Anterior cingulate cortex (tissue), 58 donors: ENCODE measurements at places on chromosomes 2 and 18.

DNA sequence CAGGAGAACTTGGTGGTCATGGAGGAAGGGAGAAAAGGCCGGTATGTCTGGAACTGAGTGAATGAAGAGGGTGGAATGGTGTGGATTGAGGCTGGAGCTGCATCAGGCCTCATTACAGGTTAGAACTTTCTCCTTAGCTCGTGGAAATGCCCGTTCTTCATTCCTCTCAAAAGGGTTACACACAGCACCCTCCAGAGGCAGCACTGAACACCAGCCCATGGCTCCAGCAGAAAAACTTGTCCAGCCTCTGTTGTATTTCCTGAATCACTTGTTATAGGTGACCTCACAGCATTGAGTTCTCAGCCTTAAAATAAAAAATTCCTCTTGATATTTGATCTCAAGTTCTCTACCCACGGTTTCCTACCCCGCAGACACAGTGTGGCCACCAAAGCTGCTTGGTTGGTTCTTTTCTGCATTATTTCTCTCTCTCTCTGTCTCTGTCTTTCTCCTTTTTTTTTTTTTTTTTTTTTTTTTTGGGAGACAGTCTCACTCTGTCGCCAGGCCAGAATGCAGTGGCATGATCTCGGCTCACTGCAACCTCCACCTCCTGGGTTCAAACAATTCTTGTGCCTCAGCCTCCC lies 89.6 kb downstream of the ITGB1BP1 start:
- no peak for DNase-seq

- DNase-seq: no peak
Measured at GRCh38 chr2:142291969-142292368, 161.2 kb upstream of the LRP1B start.

DNA sequence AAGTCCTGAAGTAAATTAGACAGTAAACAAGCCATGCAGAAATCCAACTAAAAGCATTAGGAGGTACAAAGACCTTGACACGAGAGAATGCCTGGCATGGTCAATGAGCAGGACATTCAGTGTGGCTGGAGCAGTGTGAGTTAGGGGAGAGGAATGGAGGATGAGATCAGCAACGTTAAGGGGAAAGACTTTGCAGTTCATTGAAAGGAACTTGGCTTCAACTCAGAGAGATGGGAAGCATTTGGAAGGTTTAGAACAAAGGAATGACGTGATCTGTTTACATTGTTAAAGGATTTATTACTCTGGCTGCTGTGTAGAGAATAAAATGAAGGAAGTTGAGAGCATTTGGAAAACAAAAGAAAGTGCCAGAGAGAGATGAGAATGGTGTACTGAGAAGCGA lies 621.3 kb downstream of the XIRP2 start:
- no peak for DNase-seq

DNA sequence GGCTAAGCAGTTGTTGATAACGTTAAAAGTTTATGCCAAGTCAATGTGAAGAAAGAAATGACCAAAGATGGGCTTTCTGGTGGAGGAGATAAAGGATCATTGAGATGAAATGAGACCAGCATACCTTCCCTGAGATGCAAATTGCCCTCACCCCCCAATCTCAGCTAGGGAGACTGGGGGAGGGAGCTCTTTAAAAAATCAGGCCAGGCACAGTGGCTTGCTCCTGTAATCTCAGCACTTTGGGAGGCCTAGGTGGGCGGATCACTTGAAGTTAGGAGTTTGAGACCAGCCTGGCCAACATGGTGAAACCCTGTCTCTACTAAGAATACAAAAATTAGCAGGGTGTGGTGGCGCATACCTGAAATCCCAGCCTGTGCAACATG lies 30.9 kb upstream of the KCMF1 start:
- DNase-seq: no peak

- DNase-seq: no peak
Measured at GRCh38 chr2:61906186-61906470, 654 bp downstream of the COMMD1 start.

DNA sequence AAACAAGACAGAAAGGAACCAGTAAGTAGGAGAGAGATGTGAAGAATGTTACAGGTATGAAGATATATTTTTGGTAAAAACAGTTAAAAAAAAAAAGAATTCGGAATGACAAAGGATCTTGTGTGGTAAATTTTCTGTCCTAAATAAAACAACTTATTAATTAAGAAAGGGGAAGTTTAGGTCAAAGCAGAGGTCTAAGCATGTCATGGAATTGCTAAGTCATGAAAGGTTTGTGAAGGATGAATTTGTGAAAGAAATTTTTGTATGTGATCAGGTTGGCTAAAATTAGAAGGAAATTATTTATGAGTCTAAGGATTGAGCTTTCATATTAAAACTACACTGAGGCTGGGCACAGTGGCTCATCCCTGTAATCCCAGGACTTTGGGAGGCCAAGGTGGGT lies 11.1 kb upstream of the ALPG start:
- no peak for DNase-seq

GRCh38 chr18:58299936-58300335 lies 255.9 kb downstream of the NEDD4L start:
- no peak for DNase-seq

GRCh38 chr2:200086911-200087310 lies 131.5 kb downstream of the MAIP1 start:
- no peak for DNase-seq

DNA sequence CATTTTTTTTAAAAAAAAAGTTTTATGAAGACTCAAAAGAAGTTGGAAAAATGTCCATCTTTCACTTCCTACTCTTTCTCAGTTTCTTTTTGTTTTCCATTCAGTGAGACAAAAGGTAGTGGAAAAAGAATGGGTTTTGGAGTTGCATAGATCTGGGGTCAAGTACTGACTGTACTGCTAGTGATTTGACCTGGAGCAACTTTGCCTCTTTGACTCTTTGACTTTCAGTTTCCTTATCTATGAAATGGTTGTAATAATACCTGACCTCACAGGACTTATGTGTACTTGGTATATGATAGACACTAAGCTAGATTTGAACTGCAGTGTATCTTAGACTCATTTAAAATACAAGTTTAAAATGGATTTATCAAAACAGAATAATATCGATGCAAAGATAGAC lies 3.5 kb upstream of the KCNE4 start:
- no peak for DNase-seq

GRCh38 chr2:20425371-20425881 lies 21.4 kb upstream of the RHOB start:
- DNase-seq: no peak

GRCh38 chr18:3402982-3403451 lies 47.0 kb upstream of the TGIF1 start:
- DNase-seq: no peak

- no peak for DNase-seq
Measured at GRCh38 chr2:53608293-53608692, 159.3 kb upstream of the CHAC2 start.

GRCh38 chr2:226979004-226979403 lies 143.2 kb downstream of the RHBDD1 start:
- no peak for DNase-seq

GRCh38 chr18:37520508-37520907 lies 45.1 kb downstream of the CELF4 start:
- no peak for DNase-seq

GRCh38 chr18:5543773-5544389 lies at the start of gene EPB41L3:
Gene EPB41L3 (minus strand): TSS chr18:5543997. CDS start chr18:5489183, 54,814 bp downstream.
- no peak for DNase-seq

- DNase-seq: no peak
Measured at GRCh38 chr2:227308784-227309183, 16.3 kb upstream of the MFF start.

GRCh38 chr18:41009926-41010325 lies 945.1 kb upstream of the PIK3C3 start:
- no peak for DNase-seq

- DNase-seq: no peak
Measured at GRCh38 chr2:9538000-9538507, 17.6 kb downstream of the ADAM17 start.

DNA sequence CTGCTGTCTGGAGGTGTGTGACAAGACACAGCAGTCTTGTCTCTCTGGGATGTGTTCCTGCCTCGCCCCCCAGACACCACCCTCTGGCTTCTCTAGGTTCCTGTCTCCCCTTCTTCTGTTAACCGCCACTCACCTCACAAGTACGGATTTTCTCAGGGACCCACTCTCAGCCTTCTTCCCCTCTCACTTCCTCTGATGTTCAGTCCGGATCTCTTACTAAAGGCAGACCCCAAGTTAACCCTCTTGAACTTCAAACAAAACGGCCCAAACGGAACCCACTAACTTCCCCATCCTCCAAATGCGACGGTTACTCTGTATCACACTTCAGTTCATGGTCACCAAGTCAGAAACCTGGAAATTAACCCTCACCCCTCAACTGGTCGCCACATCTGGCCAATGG lies 32.0 kb downstream of the B4GALT6 start:
- DNase-seq: no peak

GRCh38 chr2:231189171-231189530 lies 9.3 kb upstream of the ARMC9 start:
- no peak for DNase-seq

GRCh38 chr18:70931942-70932814 lies 643.3 kb downstream of the SOCS6 start:
- no peak for DNase-seq

GRCh38 chr18:34993289-34993688 lies 47.9 kb upstream of the MAPRE2 start:
- no peak for DNase-seq

GRCh38 chr2:179963626-179964025 lies 43.5 kb downstream of the CWC22 start:
- no peak for DNase-seq

GRCh38 chr2:72178551-72178950 lies 30.9 kb upstream of the CYP26B1 start:
- DNase-seq: no peak

DNA sequence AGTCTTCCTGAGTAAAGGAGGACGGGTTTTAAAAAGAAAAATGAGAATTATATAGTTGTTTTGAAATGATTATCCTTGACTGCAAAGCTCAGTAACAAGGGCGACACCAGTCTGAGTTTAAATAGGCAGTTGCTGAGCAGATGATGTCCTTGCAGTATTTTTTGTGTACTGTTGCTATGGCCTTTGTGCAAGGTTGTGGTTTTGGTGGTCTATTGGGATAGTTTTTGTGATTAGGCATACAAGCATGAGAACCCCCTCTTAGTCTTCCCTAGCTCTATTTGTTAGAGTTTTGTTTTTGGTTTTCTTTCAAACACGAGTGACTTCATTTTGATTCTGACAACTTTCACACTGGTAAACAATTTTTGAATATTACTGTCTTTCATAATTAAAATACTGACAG lies 64.1 kb downstream of the TAF4B start:
- DNase-seq: no peak

DNA sequence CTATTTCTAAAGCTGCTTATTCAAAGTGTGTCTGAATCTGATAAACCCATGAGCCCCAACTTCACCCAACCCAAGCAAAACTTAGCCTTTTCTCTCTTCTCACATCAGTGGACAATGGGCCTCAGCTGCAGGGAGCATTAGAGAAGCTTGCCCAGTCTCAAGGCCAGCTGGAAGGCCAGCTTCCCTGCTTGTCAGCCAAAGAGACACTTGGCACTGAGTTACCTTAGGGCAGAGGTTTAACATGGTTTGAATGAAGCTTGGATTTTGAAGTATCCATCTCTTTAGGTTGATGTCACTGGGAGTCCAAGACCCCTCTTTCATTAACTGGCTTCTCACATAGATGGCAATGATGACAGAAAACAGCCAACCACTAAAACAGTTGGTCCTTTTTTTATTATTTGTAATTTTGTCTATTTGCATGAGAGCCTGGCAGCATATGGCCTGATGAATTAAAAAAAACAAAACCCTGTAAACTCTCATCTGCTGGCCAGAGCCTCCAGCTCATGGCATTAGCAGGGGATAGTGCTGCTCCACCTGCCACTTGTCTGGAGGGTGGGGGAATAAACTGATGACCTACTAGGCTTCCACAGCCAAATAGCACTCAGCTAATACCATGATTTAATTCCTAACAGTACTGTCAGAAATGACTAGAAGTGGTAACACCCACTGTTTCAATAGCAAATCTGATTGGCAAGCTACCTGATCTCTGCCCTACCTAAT lies 137.0 kb downstream of the UBE2E3 start:
- no peak for DNase-seq

GRCh38 chr2:15560140-15560987 lies 770 bp downstream of the NBAS start:
- peak; percentile 48 for DNase-seq

DNA sequence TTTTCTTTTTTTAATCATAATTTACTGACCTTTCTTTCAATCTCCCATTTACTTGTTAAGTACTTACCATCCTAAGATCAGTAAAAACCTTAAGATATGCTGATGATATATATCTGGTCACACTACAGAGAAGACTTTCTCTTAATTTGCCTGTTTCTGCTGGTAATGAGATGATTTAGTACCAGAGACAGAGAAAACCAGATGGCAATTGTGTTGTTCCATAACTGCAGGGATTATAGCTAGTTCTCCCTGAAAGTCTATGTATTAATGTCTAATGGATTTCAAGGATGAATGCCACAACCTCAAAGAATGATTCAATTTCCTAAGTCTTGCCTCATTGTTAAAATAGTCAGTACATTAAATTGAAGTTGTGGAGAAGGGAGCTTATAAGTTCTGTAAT lies 40.3 kb downstream of the SNTG2 start:
- DNase-seq: no peak

- no peak for DNase-seq
Measured at GRCh38 chr18:45046961-45047360, 366.3 kb downstream of the SETBP1 start.

DNA sequence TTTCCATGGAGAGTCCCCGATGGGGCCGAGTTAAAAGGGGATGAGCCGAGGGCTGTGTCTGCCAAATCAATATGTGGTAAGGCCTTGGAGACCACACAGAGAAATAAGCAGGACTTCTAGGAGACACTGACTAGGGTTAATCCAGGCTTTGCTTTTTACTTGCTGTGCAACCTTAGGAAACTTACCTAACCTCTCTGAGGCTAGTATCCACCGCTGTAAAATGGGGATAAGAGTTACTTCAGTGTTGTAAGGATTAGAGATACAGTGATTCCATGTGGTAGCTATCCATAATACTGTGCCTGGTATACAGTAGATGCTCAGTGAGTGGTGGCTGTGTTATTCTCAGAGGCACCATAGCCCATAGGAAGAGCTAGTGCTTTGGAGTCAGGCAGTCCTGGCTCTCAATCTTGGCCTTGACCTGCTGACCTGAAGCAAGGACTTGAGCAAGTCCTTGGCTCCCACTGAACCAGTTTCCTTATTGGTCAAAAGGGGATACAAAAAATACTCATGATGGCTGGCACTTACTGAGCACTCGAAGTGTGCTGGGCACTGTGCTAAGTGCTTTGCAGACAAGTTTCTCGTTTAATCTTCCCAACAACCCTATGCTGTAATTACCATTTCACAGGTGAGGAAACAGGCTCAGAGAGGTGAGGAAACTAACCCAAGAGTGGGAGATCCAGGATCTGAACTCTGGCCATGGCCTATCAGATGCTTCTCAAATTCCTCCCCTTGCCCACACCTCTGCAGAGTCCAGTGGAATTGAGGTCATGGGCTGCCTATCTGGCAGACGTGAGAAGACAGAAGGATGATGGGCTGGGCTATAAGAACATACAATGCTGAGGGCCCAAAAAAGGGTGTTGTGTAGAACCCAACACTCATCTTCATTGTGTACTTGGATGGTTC lies 12.0 kb upstream of the DES start:
- no peak for DNase-seq

GRCh38 chr2:45892425-45892745 lies 240.9 kb downstream of the PRKCE start:
- no peak for DNase-seq

GRCh38 chr2:4324531-4324930 lies 621.2 kb downstream of the DCDC2C start:
- DNase-seq: no peak
